ENCODE measurements at places on chromosomes 16 and 17.

- DNase-seq: no peak
Measured at GRCh38 chr16:26701243-26701886, 365.4 kb upstream of the C16orf82 start.

DNA sequence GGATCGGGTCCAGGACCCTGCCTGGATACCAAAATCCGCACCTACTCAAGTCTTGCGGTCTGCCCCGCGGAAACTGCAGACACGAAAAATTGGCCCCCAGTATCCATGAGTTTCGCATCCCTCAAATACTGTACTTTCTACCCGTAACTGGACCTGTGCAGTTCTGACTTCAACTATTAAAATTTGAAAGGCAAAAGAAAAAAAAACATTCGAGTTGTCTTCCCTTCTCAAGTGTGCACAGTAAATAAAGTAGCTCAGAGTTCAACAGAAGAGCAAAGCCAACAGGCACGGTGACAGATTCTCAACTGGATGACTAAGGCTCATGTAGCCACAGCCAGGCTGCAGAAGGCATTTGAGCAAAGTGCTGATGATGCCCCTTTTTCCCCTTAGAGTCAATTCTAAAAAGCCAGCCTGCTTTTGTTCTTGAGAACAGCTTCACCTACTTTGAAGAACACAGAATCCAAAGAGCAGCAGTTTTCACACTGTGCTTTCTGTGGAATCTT is 32.5 kb downstream of the MARF1 start:
- DNase-seq: peak; percentile 21

- no peak for DNase-seq
Measured at GRCh38 chr16:5349101-5349500, 251.5 kb upstream of the EEF2KMT start.

- DNase-seq: no peak
Measured at GRCh38 chr17:78174346-78174869, 6.0 kb downstream of the SYNGR2 start.

DNA sequence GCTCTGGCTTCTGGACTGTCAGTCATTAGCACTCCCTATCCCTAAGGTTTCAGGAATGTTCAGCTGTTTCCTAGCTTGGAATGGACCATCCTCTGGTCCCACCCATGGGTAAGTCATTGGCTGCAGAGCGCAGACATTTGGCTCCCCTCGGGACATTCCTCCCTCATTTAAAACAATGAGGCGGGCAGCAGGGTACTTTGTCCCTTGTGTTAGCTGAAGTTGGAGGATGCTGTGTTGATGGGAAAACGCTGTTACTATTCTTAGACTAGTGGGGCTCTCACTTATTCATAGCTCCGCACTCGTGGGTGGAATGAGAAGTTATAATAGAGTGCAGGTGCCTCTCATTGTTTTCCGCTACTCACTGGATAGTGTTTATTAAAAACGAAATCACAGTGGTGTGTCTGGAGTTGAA is 673.8 kb downstream of the WWOX start:
- DNase-seq: no peak

GRCh38 chr16:11560701-11561453 is 25.8 kb downstream of the LITAF start:
- no peak for DNase-seq

DNA sequence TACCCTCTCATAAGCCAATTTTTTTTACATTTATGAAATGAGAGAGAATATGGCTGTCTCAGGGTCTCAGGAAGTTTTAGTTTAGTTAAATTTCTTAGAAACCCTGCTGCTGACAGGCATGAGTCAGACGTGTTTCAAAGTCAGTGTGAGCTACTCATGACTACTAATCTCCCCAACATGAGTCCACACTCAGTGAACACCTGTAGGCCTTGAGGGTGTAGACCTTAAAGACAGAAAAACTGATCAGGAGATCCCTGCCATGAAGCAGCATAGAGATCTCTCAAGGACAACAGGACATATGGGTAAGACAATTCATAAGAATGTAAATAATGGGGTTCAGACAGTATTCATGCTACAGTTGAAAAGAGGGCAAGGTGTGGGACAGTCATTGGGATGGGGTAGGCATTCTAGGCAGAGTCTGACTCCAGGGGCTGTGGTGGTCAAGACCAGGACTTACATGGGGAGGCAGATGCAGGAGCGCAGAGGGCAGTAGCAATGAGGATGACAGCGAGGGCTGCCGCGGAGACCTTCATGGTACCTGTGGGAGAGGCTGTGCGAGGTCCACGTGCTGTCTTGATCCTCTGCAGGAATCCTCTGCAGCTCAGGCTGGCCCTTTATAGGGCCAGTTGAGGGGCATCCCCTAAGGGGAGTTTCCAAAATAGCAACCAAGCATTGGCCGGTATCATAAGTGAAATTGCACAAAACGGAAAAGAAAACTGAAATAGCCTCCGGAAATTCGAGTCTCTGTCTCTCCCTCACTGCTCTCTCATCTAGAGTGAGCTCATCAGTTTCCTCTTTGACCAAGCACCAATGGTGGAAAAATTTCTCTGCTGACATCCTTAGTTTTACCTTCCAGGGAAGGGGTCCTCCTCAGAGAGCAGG is at the start of gene CCL5:
TSS of gene CCL5 (minus strand) at position 588 of the 882 bp plus-strand sequence.
- DNase-seq: no peak

DNA sequence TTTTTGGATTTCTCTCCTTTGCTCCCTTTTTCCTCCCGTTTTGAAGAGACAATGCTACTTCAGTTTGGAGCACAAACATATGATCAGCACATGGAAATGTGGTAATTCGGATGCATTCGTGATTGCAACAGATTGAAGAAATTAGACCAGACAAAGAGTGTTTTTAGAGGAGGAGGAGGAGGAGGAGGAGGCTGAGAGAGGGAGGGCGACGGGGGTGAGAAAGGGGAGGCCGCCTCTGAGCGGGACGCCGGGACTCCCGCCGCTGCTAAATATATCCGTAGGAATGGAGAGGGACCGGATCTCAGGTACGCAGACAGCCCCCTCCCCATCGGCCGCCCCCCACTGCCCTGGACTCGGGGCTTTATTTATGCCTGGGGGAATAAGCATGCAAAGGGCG is 179.3 kb downstream of the SEC14L1 start:
- peak; percentile 79 for DNase-seq

GRCh38 chr17:31915456-31916100 is 14.1 kb upstream of the UTP6 start:
- peak; percentile 22 for DNase-seq
